ENCODE measurements at places on chromosomes 11 and 22.

DNA sequence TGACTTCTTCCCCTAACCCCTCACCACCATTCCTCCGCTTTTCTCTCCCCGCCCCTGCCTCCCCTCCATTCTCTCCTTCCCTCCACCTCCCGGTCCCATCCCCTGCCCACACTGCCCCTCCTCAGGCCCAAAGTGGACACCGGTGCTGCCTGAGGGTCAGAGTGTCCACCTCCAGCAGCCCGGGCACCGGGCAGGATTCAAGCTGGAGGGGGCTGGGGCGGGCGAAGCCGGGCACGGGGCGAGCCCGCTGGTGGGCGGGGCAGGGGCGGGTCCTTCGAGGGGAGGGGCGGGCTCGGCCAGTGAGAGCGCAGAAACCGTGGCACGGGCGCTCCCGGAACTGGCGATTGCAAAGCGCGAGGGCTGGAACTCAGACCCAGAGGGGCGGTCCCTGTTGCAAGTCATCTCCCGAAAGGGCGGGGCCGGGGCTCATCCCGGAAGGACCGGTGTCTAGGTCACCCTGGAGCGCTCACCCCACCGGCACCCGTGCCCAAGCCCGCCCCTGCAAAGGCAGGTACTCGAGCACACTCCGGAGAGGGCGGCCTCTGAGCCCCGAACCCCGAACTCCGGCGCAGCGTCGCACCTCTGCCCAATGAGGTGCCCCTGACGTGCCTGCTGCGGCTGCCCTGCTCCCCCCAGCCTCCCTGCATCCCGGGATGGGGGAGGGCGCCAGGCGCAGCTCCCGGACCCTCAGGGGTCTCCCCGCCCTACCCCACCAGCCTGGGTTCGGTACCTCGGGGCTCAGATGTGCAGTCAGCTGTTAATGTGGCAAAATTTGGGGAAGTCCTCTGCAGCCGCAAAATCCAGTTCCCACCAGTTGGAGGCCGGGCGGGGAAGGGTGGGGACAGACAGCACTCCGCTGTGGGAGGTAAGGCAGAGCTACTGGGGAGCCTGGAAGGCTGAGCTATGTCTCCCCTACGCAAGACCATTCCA is 16.5 kb upstream of the CDKN1C start:
- DNase-seq, result peak; percentile 94

- no peak for DNase-seq
Observed at GRCh38 chr11:26702406-26702805, 19.5 kb downstream of the SLC5A12 start.

DNA sequence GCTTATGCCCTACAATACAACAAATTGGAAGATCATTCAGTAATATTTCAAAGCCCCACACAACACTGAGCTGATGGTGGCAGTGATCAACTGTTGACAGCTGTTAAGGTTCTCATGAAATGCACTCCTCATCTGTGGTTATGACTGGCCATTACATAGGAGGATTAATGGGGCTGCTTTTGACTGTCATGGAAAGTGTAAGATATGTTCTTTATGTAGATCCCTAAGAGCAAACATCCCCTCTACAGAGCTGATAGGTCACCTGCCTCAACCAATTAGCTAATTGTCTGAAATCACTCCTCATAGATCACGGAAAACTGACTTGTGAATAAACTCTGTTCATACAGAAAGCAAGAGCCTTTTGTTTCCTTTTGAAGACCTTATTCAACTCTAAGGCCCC is 78.1 kb downstream of the GAB2 start:
- no peak for DNase-seq

- DNase-seq, result no peak
Observed at GRCh38 chr22:35977136-35977535, 51.5 kb downstream of the RBFOX2 start.

- no peak for DNase-seq
Observed at GRCh38 chr11:126564566-126564965, 209.1 kb downstream of the ST3GAL4 start.

GRCh38 chr11:122777343-122777742 is 61.0 kb upstream of the CRTAM start:
- no peak for DNase-seq

DNA sequence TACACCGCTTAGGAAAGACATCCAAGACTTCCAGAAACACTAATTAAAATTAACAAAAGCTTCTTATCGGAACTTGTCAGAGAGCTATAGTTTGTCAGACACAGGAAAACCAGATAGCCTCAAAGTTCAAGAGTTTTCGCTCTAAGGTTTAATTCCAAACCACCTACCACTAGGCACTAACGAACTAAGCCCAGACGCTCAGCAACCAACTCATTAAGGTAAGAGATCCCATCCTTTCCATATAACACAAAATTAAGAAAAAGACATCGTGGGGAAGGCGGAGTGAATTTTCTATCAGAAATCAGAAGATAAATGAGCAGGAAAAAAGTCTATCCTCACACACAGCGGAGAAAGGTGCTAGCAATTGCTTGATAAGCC is 382 bp downstream of the IMMP1L start:
- DNase-seq, result peak; percentile 1

GRCh38 chr11:12690663-12691062 is 16.4 kb downstream of the TEAD1 start:
- no peak for DNase-seq

DNA sequence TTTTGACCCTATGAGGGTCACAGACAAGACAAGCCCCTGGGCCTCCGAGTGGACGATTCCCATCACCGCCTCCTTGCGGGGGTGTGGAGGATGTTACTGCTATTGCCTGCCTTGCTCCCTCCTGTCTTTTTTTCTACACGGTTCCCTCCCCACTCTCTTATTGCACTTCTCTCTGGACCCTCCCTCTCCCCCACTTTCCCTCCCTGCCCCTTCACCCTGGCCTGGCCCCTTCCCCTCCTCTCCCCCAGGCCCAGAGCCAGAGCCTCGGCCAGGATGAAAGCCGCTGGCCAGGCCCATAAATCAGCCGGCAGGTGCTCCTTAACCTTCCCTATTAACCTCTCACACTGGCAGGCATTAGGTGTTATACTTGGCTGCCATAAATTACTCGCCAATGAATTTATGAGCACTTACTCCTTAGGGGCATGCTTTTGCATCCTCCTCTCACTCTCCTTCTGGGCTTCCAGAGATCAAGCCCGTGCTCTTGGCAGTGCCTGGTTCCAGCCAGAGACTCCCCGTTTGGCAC is 18.3 kb upstream of the ALX4 start:
- DNase-seq, result no peak
